ENCODE measurements at places on chromosomes 16 and 17.
A peak's percentile ranks its signal among the peaks of the same experiment; 100 is the strongest.

DNA sequence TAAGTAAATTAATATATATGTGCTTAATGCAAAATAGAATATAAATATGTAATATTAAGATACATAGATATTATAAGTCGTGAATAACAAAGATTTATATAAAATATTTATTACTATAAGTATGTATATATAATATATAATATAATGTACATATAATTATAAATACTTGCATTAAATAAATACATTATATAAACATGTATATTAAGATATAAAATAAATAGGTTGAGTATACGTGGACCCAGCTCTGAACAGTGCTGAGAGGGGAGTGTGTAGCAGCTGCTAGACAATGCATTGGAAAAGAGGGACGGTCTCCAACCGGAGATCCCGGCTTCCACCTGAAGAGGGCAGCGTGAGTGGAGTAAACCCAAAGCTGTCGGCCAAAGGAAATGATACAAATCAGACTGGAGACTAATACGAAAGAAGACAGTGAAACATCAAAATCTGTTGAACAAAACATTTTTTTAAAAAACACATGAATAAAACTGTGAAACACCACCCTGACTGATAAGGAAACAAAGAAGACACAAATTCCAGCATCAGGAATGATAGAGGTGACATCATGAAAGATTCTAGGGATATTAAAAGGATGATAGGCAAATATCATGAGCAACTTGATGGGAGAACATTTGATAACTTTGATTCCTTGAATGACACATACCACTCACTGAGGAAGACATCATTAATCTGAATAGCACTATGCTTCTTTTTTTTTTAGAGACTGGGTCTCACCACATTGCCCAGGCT, 125.4 kb upstream of the CHMP6 start:
- H3K4me3 ChIP-seq: no peak overlapping the region
- peak overlapping the region; percentile 75 for H3K27ac ChIP-seq
- DNase-seq: peak; percentile 69
- peaks cover 74% of the 10 kb centered on the region for H3K4me1 ChIP-seq
- H3K36me3 ChIP-seq: peaks cover 70% of the 10 kb centered on the region
- H3K27me3 ChIP-seq: no peaks in the 10 kb centered on the region

DNA sequence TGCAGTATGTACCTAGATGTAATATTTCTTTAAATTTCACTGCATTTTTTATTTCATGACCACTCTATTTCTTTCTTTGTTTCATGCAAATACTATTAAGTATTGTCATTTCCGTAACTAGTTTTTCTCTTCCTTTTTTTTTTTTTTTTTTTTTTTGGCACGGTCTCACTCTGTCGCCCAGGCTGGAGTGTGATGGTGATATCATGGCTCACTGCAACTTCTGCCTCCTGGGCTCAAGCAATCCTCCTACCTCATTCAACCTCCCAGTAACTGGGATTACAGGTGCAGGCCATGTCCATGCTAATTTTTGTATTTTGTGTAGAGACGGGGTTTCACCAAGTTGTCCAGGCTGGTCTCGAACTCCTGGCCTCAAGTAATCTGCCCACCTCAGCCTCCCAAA, 70.7 kb downstream of the TMEM114 start:
- no peak for DNase-seq
- H3K4me1 ChIP-seq: peaks cover 8% of the 10 kb centered on the region

DNA sequence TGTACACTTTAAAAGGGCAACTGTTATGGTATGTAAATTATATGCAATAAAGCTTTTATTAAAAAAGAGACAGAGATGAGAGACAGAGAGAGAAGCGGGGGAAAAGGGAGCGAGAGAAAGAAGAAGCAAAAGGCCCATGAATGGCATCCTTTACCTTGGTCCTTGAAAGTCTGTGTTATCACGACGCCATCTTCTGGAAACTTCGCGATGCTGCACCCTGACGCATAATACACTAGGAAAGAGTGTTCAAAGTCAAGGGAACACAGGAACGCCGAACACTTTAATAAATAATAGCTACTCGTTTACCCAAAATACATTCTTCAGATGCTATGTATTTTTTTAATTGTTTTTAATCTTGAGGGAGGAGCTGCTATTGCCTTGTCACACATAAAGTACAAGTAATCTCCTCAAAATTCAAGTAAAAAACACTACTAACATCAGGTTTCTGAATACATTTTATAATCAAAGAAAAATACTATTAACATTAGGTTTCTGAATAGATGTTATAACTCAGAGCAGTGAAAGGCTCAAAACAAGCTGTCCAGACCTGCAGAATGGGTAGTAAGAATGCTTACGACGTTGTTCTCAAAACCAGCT, 23.0 kb upstream of the SLC38A8 start:
- no peak overlapping the region for H3K27ac ChIP-seq
- DNase-seq: no peak

GRCh38 chr16:15682105-15682570, 32.1 kb downstream of the NDE1 start:
- no peak overlapping the region for H3K4me3 ChIP-seq
- H3K27me3 ChIP-seq: no peaks in the 10 kb centered on the region
- peaks cover 10% of the 10 kb centered on the region for H3K4me1 ChIP-seq
- H3K27ac ChIP-seq: peak overlapping the region; percentile 49

- no peak overlapping the region for H3K4me3 ChIP-seq
- no peak for DNase-seq
- H3K4me1 ChIP-seq: no peaks in the 10 kb centered on the region
- H3K27me3 ChIP-seq: no peaks in the 10 kb centered on the region
- H3K27ac ChIP-seq: no peak overlapping the region
Measured at GRCh38 chr17:27817731-27818130, 17.4 kb upstream of the NOS2 start.

DNA sequence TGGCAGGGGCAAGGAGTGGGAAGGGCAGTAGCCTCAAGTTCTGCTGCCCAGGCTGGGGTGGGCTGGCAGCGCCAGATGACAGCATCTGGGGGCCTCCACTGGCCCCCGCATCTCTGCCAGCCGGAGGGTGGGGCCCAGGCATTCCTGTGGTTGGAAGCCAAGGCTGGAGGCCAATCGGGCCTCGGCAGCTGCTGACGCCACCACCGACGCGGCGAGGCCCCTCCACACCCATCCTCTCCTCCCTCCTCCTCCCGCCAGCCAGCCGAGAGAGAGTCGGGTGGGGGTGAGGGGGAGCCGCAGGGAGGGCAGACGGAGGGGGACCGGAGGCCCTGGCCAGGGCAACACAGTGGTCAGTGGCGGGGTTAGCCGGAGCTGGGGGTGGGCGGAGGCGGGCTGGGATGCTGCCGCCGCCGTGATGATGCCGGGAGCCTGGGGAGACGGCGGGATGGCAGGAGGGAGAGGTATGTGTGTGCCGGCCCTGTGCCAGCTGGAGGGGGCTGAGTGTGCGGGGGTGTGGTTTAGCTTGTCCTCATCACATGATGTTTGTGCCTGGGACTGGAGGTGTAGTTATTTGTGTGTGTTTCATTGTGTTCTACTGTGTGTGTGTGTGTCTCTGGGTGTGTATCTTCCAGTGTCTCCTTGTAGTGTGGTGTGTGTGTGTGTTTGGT, 36.6 kb downstream of the ARHGAP23 start:
- no peak overlapping the region for H3K4me3 ChIP-seq
- H3K27me3 ChIP-seq: no peaks in the 10 kb centered on the region
- no peaks in the 10 kb centered on the region for H3K36me3 ChIP-seq
- H3K4me1 ChIP-seq: no peaks in the 10 kb centered on the region
- H3K27ac ChIP-seq: no peak overlapping the region
- DNase-seq: no peak

DNA sequence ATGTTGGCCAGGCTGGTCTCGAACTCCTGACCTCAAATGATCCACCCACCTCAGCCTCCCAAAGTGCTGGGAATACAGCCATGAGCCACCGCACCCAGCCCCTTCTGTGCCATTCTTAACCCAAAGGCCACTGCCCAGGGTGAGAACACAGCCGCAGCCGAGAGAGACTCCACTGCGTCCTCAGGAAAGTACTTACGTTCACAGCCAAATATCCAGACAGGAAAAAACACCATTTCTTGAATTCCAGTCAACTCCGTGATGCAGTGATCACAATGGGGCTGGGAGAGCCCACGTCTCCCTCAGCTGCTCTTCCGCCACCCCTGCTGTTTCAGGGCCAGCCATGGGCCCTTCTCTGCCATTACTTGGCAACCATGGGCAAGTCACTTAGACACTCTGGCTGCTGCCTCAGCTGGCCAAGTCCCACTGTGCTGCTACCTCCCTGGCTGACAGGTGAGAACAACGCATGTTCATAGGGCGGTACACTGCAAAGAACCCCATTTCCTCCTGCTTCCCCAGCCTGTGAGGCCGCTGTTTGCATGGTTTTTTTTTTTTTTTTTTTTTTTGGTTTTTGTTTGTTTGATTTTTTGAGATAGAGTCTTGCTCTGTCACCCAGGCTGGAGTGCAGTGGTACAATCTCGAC, 4.3 kb downstream of the CDIP1 start:
- H3K4me3 ChIP-seq: no peak overlapping the region
- no peaks in the 10 kb centered on the region for H3K27me3 ChIP-seq
- no peak for DNase-seq
- peaks cover 36% of the 10 kb centered on the region for H3K36me3 ChIP-seq
- H3K4me1 ChIP-seq: peaks cover 43% of the 10 kb centered on the region
- H3K27ac ChIP-seq: peak overlapping the region; percentile 47

DNA sequence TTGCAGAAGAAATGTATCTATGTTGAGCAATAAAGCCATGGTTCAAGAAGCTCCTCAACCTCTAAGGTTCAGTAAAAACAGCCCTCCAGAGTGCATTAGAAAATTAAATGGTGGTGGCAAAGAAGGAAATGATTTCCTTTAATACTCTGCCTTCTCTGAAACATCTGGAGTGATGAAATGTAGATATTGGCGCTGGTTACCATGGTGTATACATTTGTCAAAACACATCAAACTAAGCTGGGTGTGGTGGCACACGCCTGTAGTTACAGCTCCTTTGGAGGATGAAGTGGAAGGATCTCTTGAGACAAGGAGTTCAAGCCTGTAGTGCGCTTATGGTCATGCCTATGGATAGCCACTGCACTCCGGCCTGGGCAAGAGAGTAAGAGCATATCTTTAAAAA, 6.0 kb downstream of the CAPNS2 start:
- no peak overlapping the region for H3K27ac ChIP-seq
- DNase-seq: no peak
- H3K36me3 ChIP-seq: no peaks in the 10 kb centered on the region
- no peak overlapping the region for H3K4me3 ChIP-seq

DNA sequence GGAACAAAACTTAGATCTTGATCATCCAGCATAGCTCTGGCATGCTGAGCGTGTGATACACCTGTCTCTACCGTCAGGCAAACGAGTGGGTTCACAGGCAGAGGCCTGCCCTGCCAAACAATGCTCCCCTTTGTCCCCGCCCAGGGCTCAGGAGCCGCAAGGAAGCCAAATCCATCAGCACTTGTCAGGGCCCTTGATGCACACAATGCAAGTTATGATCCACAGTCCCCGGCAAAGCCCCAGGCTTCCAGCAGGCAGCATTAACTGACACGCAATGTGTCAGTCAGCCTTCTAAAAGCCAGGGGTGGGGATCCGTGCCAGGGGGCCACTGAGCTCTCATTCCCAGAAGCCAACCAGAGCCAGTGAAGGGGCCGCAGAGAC, 460.9 kb downstream of the SLC39A11 start:
- peaks cover 19% of the 10 kb centered on the region for H3K27me3 ChIP-seq
- no peaks in the 10 kb centered on the region for H3K36me3 ChIP-seq
- H3K27ac ChIP-seq: no peak overlapping the region
- peaks cover 18% of the 10 kb centered on the region for H3K4me1 ChIP-seq
- no peak for DNase-seq

DNA sequence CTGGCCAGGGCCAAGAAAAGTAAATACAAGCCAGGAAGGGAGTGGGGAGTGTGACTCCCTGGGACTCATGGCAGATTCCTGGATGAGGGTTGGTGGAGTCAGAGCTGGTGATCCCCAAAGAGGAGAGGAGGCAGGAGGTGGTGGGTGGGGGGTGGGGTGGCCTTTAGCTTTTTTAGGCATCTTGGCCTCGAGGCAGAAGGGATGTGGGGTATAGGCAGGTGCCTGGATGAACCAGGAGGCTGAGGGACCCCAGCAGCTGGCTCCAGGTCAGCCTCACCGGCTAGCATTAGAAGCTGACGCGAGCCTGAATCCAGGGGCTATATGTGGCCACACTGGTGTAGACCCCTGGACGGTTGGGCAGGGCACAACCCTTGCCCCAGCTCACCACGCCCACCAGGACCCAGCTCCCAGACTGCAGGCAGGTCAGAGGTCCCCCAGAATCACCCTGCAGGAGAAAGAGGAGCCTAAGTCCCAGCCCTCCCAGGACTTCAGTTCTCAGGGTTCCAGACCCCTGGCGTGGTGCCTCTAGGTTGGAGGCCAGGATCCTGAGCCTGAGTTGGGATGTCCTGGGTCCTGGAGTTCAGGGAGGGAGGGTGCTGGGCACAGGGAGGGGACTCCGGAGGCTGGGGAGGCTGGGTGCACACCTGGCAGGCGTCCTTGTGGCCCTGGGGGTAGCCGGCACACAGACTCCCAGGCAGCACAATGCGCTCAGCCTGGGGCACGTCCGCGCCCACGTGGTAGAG, 2.8 kb downstream of the PRSS33 start:
- H3K27me3 ChIP-seq: peaks cover 20% of the 10 kb centered on the region
- DNase-seq: no peak
- peak overlapping the region; percentile 62 for H3K27ac ChIP-seq
- H3K36me3 ChIP-seq: no peaks in the 10 kb centered on the region
- peak overlapping the region; percentile 72 for H3K4me3 ChIP-seq

DNA sequence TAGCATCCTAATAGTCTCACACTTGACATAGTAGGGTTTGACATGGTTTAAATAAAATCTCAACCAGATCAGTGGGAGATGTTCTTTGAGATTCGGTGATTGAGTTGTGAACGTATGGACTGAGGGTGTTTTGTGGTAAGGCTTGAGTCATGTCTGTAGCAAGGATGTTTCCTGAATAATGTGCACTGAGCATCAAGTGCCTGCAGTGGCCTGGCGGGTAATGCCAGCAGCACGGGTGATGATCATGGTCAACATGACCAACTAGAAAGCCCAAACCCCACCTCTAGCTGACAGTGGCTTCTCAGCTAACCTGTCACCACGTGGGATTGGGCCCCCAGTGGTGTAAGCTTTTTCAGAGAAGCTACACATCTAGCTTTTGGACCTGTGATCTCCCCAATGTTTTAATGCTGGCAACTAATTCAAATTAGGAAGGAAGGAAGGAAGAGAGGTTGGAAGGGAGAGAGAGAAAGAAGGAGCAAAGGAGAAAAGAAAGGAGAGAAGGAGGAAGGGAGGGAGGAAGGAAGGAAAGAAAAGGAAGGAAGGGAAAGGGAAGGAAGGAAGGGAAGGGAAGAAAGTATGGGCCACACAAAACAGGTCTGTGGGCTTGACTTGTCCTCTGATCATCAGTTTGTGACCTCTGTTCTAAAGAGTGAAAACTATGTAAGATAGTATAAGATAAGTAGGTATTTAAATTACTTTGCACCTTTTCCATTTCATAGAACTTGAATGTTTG, 55.4 kb downstream of the WWOX start:
- no peaks in the 10 kb centered on the region for H3K36me3 ChIP-seq
- no peak overlapping the region for H3K27ac ChIP-seq
- no peak for DNase-seq

GRCh38 chr16:80656711-80657150, 115.9 kb downstream of the DYNLRB2 start:
- peaks cover 38% of the 10 kb centered on the region for H3K36me3 ChIP-seq
- peaks cover 34% of the 10 kb centered on the region for H3K4me1 ChIP-seq
- H3K27me3 ChIP-seq: peaks cover 3% of the 10 kb centered on the region
- peak overlapping the region; percentile 81 for H3K4me3 ChIP-seq
- H3K27ac ChIP-seq: peak overlapping the region; percentile 75
